ENCODE measurements at places on chromosomes 13 and 19.

GRCh38 chr19:12749938-12750521 lies 1.6 kb upstream of the BEST2 start:
- H3K27me3 ChIP-seq: no peaks in the 10 kb centered on the region
- peak overlapping the region; percentile 40 for H3K4me3 ChIP-seq
- H3K36me3 ChIP-seq: peaks cover 35% of the 10 kb centered on the region
- H3K4me1 ChIP-seq: peaks cover 45% of the 10 kb centered on the region

DNA sequence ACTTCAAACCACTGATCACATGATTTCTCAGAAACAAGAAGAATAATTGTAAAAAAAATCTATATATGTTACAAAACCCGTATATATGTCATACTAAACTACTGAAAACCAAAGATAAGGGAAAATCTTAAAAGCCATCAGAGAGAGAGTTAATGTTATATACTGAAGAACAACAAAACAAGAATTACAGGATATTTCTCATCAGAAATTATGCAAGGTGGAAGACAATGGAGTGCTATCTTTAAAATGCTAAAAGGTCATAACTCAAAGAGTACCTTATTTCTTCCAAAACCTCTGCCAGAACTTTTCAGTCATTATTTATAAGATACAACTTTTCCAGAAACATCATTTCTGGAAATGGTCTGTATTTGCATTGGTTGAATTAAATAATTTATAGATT lies 256.8 kb downstream of the RBM26 start:
- H3K4me1 ChIP-seq: no peaks in the 10 kb centered on the region
- H3K4me3 ChIP-seq: no peak overlapping the region
- DNase-seq: no peak
- H3K27me3 ChIP-seq: no peaks in the 10 kb centered on the region
- H3K27ac ChIP-seq: no peak overlapping the region

DNA sequence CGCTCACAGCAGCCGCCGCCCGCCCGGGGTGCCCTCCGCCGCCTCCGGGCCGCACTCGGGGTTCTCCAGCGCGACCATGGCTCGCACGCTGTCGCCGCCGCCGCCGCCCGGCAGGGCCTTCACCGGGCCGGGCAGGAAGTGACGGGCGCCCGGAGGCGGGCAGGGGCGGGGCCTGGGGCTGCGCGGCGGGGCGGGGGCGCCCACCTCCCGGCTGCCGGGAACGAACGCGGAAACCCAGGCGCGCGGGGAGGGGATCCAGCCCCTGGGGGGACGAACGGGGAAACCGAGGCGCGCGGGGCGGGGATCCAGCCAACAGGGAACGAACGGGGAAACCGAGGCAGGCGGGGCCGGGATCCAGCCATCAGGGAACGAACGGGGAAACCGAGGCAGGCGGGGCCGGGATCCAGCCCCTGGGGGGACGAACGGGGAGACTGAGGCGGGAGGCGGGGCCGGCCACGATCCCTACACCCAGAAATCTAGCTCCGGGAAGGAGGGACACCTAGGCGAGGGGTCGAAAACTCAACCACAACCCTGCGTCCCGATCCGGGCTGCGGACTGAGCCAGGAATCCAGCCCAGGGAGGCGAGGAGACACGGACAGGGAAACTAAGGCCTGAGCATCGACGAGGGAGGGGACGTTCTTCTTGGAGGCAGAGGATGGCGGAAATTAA lies at the start of gene R3HDM4:
Gene R3HDM4 (minus strand): TSS at position 140 of the 669 bp plus-strand sequence. CDS start 62 bp downstream, at position 78.
- peak within 1 kb of the TSS; percentile 99 for H3K27ac ChIP-seq
- peaks cover 66% of the 10 kb centered on the region for H3K4me1 ChIP-seq
- peak within 1 kb of the TSS; percentile 91 for H3K4me3 ChIP-seq
- no peak for DNase-seq
- H3K36me3 ChIP-seq: no peaks in the 10 kb centered on the region

DNA sequence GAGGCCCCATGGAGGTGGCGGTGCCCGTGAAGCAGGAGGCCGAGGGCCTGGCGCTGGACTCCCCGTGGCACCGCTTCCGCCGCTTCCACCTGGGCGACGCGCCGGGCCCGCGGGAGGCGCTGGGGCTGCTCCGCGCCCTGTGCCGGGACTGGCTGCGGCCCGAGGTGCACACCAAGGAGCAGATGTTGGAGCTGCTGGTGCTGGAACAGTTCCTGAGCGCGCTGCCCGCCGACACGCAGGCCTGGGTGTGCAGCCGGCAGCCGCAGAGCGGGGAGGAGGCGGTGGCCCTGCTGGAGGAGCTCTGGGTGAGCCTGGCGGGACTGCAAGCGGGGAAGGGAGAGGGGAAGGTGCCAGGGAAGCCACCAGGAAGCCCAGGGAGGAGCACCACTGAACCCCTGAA lies 5.8 kb downstream of the ZNF444 start:
- H3K4me1 ChIP-seq: peaks cover 4% of the 10 kb centered on the region
- H3K4me3 ChIP-seq: no peak overlapping the region
- no peak for DNase-seq
- H3K27ac ChIP-seq: no peak overlapping the region

DNA sequence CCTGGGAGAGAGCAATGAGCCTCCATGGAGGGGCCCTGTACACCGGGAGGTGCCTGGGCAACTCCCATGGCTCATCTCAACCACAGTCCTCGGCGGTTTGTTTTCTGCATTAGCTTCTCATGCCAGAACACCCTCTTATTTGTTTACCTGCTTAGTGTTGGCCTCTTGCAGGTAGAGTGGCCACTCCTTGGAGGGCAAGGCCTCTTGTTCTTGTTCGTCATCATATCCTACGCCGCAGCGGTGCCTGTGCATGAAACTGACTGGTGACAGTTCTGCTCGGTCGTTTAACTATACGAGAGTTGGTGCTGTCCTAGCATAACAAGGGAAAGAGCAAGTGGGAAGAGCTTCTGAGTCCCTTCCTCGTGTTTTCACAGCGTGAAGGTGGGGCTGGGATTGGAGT lies 40.5 kb upstream of the RNF113B start:
- H3K36me3 ChIP-seq: no peaks in the 10 kb centered on the region
- no peak overlapping the region for H3K27ac ChIP-seq
- no peak for DNase-seq

- H3K27ac ChIP-seq: no peak overlapping the region
- H3K27me3 ChIP-seq: no peaks in the 10 kb centered on the region
- H3K4me1 ChIP-seq: no peaks in the 10 kb centered on the region
- H3K36me3 ChIP-seq: no peaks in the 10 kb centered on the region
- no peak overlapping the region for H3K4me3 ChIP-seq
Observed at GRCh38 chr13:112182251-112182650, 115.3 kb downstream of the SOX1 start.

All from esophagus squamous epithelium (tissue), 5 donors.